ENCODE measurements at places on chromosomes 2 and 18. TPM values are rescaled to one million over a fixed set of nuclear protein-coding genes. Genes with fewer than 3 reads are reported as not detected.

GRCh38 chr2:105181282-105181681, 60.3 kb upstream of the GPR45 start:
- no peak for DNase-seq
- H3K4me3 ChIP-seq: no peak overlapping the region
- no peak overlapping the region for H3K27ac ChIP-seq
- H3K4me1 ChIP-seq: no peaks in the 10 kb centered on the region

DNA sequence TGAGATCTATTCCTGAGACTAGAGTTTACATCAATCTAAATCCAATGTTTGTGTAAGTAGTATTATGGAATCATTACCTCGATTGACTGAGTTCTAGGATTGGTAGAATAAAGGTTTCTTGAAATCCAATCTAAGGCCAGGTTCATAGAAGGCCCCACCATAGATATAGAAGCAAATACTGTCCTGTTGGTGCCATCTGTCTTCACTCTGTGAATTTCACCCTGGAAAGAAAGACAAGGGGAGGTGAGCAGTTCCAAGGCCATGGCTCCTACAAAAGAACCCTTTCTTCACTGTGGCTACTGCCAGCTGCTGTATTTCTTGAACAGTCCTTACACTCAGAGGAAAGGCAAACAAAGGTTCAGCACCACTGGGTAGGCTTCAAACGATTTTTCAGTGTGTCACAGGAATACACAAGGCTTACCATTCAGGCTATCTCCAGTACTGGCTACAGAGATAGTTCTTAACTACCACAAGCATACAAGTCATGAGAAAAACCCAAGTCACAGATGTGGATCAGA, 137.0 kb downstream of the LRP2 start:
- H3K27ac ChIP-seq: no peak overlapping the region
- H3K4me1 ChIP-seq: no peaks in the 10 kb centered on the region
- H3K4me3 ChIP-seq: no peak overlapping the region

DNA sequence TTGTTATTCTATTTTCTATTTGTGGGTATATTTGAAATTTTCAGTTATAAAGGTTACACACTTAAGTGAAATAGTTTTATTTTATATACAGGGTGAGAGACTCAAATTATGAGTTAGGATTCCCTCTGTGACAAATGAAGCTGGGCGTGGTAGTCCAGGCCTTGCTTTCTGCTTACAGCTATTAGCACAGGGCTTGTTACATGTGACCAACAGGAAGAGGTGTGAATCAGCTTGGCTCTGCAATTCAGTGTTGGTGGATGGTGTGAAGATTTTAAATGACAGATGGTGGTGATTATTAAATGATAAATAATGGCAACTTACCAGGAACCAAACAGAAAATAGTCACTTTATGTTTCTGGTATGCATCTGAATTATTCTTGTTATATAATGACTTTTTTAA, 64.4 kb upstream of the NOSTRIN start:
- DNase-seq: no peak
- H3K36me3 ChIP-seq: no peaks in the 10 kb centered on the region
- H3K4me3 ChIP-seq: no peak overlapping the region
- H3K27me3 ChIP-seq: no peaks in the 10 kb centered on the region

- no peaks in the 10 kb centered on the region for H3K27me3 ChIP-seq
- no peak overlapping the region for H3K4me3 ChIP-seq
- no peaks in the 10 kb centered on the region for H3K36me3 ChIP-seq
- H3K4me1 ChIP-seq: no peaks in the 10 kb centered on the region
- no peak overlapping the region for H3K27ac ChIP-seq
These were observed 1288.7 kb downstream of the LRP1B start for GRCh38 chr2:140842110-140842509.

GRCh38 chr2:64727013-64727767, 73.5 kb upstream of the SERTAD2 start:
- peak overlapping the region; percentile 20 for H3K27ac ChIP-seq
- no peak for DNase-seq
- no peaks in the 10 kb centered on the region for H3K36me3 ChIP-seq
- peak overlapping the region; percentile 0 for H3K4me3 ChIP-seq
- peaks cover 42% of the 10 kb centered on the region for H3K4me1 ChIP-seq

DNA sequence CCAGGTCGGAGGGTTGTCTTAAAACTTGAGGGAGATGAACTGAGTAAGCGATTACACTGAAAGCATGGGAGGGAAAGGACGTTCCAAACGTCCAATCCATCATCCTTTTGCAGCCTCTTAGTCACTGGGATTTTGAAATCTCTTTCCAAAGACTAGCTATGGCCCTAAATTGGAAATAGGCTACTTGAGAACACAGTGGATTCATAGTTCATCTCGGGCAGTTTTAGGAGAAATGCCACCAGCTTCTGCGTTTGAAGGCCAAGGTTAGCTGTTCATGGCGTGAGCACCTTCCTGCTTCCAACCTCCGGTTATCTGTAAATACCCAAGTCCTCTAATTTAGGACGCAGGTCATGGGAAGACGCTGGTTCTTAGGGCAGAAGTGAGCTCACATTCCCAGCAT, 821 bp upstream of the EML6 start:
- peaks cover 12% of the 10 kb centered on the region for H3K4me1 ChIP-seq
- no peak for DNase-seq
- peak overlapping the region; percentile 85 for H3K4me3 ChIP-seq
- H3K27me3 ChIP-seq: peaks cover 36% of the 10 kb centered on the region
- H3K27ac ChIP-seq: no peak overlapping the region

DNA sequence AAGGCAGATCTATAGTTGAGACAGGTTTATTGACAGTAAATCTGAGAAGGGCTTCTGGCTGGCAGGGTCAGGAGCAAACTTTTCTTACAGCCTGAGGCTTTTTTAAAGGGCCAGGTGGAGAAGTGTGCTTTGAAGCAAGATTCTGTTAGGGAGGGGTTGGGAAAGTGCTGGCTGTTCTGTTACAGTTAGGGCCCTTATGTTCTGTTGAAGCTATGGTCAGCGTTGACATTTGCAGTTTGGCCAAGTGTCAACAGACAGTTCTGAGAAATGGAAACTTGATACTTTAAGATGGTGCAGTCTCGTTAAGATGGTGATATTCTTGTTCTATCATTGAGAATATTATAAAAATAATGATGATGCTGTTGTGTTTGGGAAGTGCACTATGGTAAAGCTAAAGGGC, 154.2 kb downstream of the RDH14 start:
- DNase-seq: no peak
- peaks cover 5% of the 10 kb centered on the region for H3K27me3 ChIP-seq
- no peaks in the 10 kb centered on the region for H3K4me1 ChIP-seq
- no peak overlapping the region for H3K4me3 ChIP-seq
- no peaks in the 10 kb centered on the region for H3K36me3 ChIP-seq
- no peak overlapping the region for H3K27ac ChIP-seq

DNA sequence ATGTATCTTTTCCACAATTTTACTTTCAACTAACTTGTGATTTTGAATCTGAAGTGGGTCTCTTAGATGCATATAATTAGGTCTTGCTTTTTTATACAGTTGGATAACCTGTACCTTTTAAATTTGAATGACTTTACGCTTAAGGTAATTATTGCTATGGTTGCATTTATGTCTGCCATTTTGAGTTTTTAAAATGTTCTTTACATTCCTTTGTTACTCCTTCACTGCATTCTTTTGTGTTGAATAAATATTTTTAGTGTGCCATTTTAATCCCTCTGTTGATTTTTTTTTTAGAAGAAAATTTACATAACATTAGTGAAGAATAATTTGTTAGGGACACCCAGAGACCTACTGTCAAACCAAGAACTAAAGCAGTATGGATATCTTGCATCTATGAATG, 65.3 kb downstream of the BIRC6 start:
- no peak overlapping the region for H3K27ac ChIP-seq
- H3K36me3 ChIP-seq: peaks cover 25% of the 10 kb centered on the region
- H3K4me1 ChIP-seq: peaks cover 45% of the 10 kb centered on the region
- no peak overlapping the region for H3K4me3 ChIP-seq
- DNase-seq: no peak
- no peaks in the 10 kb centered on the region for H3K27me3 ChIP-seq

GRCh38 chr2:156659694-156660093, 223.5 kb downstream of the GPD2 start:
- no peaks in the 10 kb centered on the region for H3K36me3 ChIP-seq
- no peak overlapping the region for H3K4me3 ChIP-seq
- H3K27ac ChIP-seq: no peak overlapping the region
- DNase-seq: no peak
- no peaks in the 10 kb centered on the region for H3K4me1 ChIP-seq

GRCh38 chr2:97067279-97068004, 27.2 kb downstream of the FAHD2B start:
- H3K4me3 ChIP-seq: no peak overlapping the region
- no peaks in the 10 kb centered on the region for H3K36me3 ChIP-seq
- H3K4me1 ChIP-seq: no peaks in the 10 kb centered on the region
- H3K27ac ChIP-seq: no peak overlapping the region

CDH19 gene
- not detected for total RNA-seq

ALPG gene
- not detected for total RNA-seq

UGT1A4 gene
- total RNA-seq: not detected

REG1B gene
- not detected for total RNA-seq

NEU2 gene
- not detected for total RNA-seq
